ENCODE measurements at places on chromosomes 13 and 19.

- no peak for DNase-seq
Measured at GRCh38 chr19:883661-884211, 9.3 kb downstream of the MED16 start.

GRCh38 chr13:41492432-41493260 is 35.3 kb downstream of the RGCC start:
- peak; percentile 9 for DNase-seq

DNA sequence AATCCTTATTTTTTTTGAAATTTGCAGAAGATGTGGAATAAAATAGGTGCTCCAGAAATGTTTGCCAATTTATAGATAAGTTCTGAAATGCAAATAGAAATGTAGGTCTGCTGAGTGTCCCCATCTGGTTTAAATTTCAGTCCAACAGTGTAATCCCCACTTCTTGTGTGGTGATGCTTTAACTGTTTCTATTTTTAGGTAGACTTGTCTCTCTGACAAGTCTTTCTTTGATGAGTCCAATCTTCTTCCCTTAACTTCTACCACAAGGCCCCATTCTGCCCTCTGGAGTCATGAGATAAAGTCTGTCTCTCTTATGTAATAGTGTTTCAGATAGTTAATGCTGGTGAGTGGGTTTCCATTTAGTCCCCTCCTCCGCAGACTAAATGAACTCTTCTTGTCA is 390.4 kb downstream of the RFC3 start:
- DNase-seq, result peak; percentile 88

- DNase-seq, result no peak
Measured at GRCh38 chr13:27667946-27668345, 46.3 kb downstream of the POLR1D start.

GRCh38 chr13:48220592-48220980 is 12.4 kb upstream of the ITM2B start:
- no peak for DNase-seq

- DNase-seq, result no peak
Measured at GRCh38 chr19:29212356-29212647, 649 bp downstream of the UQCRFS1 start.

DNA sequence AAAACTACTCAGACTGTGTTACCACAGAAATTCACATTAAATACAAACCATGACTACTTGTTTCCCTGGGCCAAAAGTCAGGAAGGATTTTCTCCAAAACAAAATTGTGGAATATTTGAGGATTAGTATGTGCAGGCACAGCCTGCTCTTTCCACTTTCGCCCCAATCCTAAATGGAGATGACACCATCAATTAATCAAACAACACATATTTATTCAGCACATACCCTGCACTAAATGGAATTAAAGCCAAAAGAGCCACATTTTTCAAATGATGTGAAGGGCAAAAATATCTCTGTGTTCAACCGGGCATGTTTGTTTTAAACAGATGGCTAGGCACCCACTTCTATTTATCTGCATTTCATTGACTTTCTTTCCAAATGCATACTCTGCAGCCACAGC is 523.1 kb downstream of the DCT start:
- DNase-seq, result peak; percentile 50

DNA sequence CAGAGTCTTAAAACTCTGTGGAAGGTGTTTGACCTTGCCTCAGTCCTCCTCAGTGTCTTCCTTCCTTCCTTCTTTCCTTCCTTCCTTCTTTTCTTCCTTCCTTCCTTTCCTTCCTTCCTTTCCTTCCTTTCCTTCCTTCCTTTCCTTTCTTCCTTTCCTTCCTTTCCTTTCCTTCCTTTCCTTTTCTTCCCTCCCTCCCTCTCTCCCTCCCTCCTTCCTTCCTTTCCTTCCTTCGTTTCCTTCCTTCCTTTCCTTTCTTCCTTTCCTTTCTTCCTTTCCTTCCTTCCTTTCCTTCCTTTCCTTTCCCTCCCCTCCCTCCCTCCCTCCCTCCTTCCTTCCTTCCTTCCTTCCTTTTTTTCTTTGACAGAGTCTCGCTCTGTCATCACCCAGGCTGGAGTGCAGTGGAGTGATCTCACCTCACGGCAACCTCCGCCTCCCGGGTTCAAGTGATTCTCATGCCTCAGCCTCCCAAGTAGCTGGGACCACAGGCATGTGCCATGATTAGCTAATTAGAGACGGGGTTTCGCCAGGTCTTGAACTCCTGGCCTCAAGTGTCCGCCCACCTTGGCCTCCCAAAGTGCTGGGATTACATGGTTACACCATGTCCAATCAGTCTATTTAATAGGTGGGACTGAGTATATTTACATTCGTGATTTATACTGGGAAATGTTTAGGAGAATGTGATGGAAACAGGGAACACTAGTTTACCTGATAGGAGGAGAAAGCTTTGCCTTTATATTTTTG is 16.3 kb downstream of the ZNF507 start:
- no peak for DNase-seq

GRCh38 chr13:30156270-30156669 is 151.1 kb downstream of the KATNAL1 start:
- DNase-seq, result peak; percentile 15

GRCh38 chr13:113584870-113585671 is 518 bp downstream of the TFDP1 start:
- peak; percentile 2 for DNase-seq

DNA sequence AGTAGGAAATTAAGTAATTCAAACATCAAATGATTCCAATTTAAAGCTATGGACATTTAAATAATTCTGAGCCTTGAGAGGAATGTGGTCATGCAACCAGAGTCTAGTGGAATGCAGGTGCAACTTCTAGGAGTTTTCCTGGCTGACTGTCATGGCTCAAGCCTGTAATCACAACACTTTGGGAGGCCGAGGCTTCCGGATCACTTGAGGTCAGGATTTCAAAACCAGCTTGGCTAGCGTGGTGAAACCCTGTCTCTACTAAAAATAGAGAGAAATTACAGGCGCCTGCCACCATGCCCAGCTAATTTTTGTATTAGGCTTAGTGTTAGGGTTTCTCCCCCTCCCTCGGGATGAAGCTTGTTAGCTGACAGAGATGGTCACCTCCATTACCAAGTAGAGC is 6.4 kb downstream of the ZNF808 start:
- no peak for DNase-seq

DNA sequence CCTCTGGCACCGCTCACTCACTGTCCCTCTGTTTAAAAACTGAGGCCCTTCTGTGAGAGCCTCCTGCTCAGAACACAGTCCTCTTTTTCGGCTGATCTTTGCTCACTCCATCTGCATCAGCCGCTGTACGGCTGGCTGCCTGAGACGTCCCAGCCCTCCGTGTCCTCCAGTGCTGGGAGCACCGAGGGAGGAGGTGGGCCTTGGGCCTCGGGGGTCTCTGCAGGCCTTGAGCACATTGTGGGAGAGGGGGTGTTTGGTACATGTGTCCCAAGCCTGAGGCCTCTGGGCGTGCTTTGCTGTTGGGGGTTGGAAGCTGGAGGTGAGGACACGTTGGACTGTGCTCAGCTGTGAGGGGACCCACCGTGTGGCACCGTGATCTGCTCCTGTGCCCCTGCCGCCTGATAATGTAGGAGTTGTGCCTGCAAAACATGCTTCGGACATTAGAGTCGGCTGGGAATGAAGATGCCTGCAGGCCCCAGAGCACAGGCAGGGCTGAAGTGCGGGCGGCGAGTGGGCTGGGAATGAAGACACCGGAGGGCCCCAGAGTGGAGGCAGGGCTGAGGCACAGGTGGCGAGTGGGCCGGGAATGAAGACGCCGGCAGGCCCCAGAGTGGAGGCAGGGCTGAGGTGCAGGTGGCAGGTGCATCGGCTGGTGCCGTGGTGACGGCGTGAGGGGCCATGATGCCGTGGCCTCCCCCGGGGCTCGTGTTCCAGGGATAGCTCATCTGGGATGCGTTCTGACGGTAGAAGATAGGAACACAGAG is 30.6 kb downstream of the MCF2L start:
- DNase-seq, result no peak

DNA sequence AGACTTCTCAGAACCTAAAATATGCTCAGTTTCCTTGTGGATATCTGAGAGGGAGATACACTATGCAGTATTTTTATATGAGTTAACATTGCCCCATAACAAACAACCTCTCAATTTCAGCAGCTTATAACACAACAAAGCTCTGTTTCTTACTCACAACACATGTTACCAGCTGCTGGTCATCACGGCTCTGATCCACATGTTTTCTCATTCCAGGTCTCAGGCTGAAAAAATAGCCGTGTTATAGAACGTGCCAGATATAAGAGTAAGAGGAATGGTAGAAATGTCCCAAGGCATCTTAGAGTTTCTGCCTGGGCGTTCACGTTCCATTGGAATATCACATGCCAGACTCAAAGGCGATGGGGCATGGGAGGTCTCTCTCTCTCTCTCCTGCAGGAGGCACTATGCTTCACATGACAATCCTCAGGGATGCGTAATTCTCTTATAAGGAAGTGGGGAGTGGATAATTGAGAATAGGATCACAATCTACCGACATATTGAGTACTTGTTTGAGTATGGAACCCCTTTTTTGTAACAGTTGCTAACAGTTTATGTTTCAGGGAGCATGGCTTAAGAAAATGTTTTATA is 246.6 kb downstream of the NHLRC3 start:
- DNase-seq, result no peak

DNA sequence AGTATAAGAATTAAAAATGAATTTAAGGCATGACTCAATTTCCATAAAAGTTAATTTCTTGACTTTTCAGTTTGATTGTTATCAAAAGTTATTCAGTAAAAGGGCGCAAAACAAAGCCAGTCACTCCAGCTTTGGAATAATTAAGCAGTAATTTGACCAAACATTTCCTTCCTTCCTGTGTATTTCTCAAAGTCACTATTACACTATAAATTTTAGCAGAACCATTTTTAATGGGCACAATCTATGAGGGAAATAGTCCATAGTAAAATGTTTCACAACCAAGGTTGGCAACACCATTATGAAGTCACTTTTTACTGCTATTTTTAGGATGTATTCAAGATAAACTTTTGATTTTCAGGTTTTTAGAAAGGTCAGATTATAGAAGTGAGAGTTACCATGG is 91.0 kb downstream of the DACH1 start:
- DNase-seq, result no peak

- DNase-seq, result peak; percentile 69
Measured at GRCh38 chr13:41985788-41986508, 25.0 kb upstream of the VWA8 start.

- DNase-seq, result peak; percentile 19
Measured at GRCh38 chr19:51259348-51260245, 8.7 kb downstream of the SIGLECL1 start.

- peak; percentile 31 for DNase-seq
Measured at GRCh38 chr13:48318821-48319511, 15.4 kb downstream of the RB1 start.

DNA sequence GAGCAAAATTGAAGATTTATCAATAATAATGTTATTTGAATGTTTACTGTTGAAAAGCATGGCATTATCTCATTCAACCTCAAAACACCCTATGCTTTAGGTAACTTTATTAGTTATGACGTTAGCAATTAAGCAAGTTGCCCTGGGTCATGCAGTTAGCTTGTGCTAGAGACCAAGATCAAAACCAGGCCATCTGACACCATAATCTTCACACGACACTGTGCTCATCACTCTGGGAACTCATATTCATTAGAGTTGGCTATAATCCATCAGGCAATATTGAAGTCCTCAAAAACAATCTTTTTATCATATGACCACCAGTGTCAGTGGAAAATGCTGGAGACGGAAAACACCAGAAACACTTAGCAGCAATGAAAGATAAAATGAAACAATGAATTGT is 253.5 kb downstream of the PCDH20 start:
- DNase-seq, result no peak

- DNase-seq, result no peak
Measured at GRCh38 chr19:33580645-33581037, 41.1 kb upstream of the CHST8 start.

GRCh38 chr13:109628251-109628699 is 158.1 kb downstream of the IRS2 start:
- DNase-seq, result peak; percentile 91

- DNase-seq, result no peak
Measured at GRCh38 chr19:3033595-3034405, 4.7 kb upstream of the TLE2 start.

DNA sequence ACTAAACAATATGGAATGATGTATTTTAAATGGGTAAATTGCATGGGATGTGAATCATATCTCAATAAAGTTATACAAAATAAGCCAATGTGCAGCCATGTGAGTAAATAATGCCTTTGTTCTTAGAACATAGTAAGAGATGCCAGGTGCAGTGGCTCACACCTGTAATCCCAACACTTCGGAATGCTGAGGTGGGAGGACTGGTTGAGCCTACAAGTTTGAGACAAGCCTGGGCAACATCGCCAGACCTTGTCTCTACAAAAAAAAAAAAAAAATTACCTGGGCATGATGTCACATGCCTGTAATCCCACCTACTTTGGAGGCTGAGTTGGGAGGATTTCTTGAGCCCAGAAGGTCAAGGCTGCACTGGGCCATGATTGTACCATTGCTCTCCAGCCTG is 230.7 kb downstream of the RFC3 start:
- no peak for DNase-seq

DNA sequence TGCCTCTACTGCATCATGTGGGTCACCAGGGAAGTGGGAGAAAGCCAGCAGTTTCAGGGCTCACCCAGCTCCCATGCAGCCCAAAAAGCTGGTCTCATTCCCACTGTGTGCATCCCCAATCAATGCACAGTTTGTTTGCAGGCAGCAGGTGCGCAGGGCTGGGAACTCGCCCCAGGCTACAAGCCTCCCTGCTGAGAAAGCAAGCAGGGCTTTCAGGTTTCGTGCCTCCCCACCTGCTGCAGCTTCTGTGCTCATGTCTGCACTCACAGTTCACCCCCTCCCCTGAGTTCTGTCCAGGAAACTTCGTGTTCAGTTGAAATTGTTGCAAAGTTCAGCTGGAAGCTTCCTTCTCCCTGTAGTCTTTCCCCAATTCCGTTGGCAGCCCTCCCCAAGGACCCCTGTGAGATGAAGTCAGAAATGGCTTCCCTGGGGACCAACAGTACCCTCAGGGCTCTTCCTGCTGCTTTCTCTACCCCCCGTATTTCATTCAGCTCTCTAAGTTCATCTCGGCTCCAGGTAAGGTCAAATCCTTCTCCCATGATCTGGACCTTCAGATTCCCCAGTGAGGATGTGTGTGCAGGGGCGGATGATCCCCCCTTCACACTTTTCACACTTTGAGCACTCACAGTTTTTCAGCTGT is 10.3 kb upstream of the KLK3 start:
- no peak for DNase-seq
